ENCODE measurements at places on chromosomes 13 and 19. TPM values are rescaled to one million over a fixed set of nuclear protein-coding genes. Genes with fewer than 3 reads are reported as not detected.

CPB2 gene
- total RNA-seq, result not detected

DNA sequence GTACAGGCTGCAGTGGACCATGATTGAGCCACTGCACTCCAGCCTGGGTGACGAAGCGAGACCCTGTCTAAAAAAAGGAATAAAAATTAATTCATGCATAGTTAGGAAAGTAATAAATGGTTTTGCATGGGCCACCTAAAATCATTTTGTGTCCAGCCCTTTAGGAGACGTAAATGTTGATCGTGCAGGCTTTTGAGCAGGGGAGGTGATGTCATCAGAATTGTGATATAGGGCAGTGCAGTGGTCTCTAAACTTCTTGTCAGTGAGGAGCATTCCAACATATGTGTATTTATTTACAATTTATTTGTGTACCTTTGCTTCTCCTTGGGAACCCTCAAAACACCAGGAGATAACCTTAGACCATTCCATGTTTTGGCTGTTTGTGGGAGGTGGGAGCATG lies 3.0 kb downstream of the SMARCA4 start:
- peaks cover 55% of the 10 kb centered on the region for H3K4me1 ChIP-seq
- H3K27ac ChIP-seq, result peak overlapping the region; percentile 78
- no peaks in the 10 kb centered on the region for H3K27me3 ChIP-seq
- no peak for DNase-seq

PTPRS gene
- 4.1 TPM for total RNA-seq

ZNF296 gene
- total RNA-seq, result 6.3 TPM

DNA sequence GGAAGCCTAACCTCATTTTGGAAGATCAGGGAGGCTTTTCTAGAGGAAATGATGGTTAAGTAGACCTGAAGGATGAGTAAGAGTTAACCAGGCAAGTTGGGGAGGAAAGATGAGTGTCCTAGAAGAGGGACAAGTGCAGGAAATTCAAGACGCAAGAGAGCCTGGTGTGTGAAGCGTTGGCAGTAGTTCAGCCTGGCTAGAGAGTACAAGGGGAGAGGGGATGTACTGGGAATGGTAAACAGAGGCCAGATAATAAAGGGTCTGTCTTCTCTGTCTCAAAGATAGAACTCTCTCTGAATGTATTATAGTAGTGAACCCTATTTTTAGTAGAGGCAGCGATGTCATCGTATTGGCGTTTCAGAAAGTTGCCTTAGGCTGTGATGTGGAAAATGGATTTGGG lies 9.7 kb downstream of the DPY19L3 start:
- H3K27me3 ChIP-seq, result no peaks in the 10 kb centered on the region
- DNase-seq, result no peak
- no peak overlapping the region for H3K4me3 ChIP-seq
- H3K4me1 ChIP-seq, result peaks cover 4% of the 10 kb centered on the region
- no peak overlapping the region for H3K27ac ChIP-seq

NPAS1 gene
- 0.91 TPM for total RNA-seq

GRCh38 chr19:56423985-56424353 lies 19.8 kb downstream of the ZNF583 start:
- no peak overlapping the region for H3K27ac ChIP-seq
- no peak overlapping the region for H3K4me3 ChIP-seq
- peaks cover 63% of the 10 kb centered on the region for H3K36me3 ChIP-seq
- H3K4me1 ChIP-seq, result no peaks in the 10 kb centered on the region
- H3K27me3 ChIP-seq, result no peaks in the 10 kb centered on the region

Measured in activated naive CD8-positive, alpha-beta T cell treated with anti-CD3 and anti-CD28 coated beads for 36 hours (primary cell).